ENCODE measurements at places on chromosomes 11 and 22.
A peak's percentile ranks its signal among the peaks of the same experiment; 100 is the strongest.

GRCh38 chr22:27307545-27308247 lies 493.9 kb downstream of the MN1 start:
- DNase-seq = no peak

GRCh38 chr22:35950262-35950661 lies 78.4 kb downstream of the RBFOX2 start:
- no peak for DNase-seq

DNA sequence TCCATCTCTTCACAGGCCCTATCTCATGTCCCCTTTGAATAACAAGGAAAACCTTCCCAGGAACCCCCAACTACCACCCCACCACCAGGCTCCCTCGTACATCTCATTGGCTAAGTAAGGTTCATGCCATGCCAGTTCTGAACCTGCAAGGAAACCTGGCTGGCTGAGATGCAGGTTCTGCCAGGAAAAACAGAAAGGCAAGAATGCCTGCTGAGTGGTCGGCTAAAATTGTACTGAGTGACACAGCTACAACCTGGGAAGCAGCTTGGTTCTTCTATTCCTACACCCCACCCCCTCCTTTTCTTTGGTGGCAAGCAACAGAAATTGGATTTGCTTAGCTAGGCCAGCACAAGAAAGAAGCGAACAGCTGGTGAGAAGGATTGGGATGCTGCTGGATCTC lies 36.1 kb upstream of the TSPAN18 start:
- no peak for DNase-seq

DNA sequence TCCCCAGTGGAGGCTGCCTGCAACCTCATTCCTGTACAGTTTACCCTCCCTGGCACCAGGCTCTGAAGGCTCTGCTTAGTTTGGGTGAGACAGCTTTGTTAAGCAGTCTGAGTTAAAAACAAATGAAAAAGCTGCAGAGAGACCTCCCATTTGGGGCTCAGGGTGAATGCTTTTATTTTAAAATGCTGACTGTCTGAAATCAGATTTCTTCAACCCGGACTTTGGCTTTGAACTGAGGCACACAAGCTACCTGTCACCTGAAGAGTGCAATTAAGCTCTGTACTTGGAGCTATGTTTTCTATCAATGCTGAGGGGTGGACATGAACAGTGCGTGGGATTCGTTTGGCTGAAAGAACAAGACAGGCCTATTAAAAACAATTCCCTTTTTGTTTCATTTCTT lies 217.5 kb upstream of the SORL1-AS1 start:
- DNase-seq = no peak

DNA sequence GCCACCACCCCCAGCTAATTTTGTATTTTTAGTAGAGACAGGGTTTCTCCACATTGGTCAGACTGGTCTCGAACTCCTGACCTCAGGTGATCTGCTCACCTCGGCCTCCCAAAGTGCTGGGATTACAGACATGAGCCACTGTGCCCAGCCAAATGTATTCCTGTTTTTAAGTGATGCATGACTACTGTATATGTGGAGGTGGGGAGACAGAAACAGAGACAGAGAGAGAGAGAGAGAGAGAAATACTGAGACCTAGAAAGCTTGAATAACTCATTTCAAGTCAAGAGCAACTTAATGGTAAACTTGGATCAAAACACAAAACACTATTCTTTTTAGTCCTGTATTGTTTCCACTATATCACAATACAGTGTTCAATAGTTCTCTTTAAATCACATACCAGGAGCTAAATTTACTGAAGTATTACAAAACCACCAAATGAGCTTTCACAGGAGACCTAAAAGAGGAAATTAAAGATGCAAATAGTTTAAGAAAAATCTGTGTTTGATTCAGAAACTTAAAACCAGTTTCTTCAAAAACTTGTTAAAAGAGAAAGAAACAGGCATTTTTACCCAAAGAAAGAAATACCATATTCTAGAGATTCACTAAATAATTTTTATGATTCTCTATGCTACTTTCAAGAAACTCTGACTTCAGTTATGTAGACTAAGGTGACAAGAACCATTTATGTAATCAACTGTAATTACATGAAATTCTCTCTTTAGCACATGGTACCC lies 188.7 kb downstream of the ETS1 start:
- no peak for DNase-seq

GRCh38 chr11:118597556-118597955 lies 9.9 kb upstream of the PHLDB1 start:
- DNase-seq = no peak

DNA sequence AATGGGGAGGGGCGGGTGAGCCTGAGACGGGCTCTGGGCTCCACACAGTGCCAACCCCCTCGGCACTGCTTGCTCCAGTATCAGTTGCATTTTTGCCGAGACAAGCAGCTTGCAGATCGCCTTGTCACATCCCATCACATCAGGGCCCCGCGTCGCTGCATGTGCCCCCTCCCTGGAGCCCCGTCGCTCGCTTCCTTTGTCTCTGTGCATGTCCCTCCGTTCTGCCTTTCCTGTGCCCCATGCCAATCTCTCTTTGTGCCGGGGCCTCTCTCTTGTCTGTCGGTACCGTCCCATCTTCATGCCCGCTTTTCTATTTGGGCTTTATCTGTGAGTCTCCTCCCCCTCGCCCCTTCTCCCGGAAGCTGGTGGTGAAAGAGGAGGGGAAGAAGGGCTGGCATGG lies 202.2 kb downstream of the CEP164 start:
- DNase-seq = no peak

GRCh38 chr11:69636512-69637197 lies 4.3 kb upstream of the CCND1 start:
- peak; percentile 84 for DNase-seq

- peak; percentile 95 for DNase-seq
Observed at GRCh38 chr11:10293423-10294289, at the start of gene SBF2. TSS of gene SBF2 (minus strand) at chr11:10294219. CDS start at chr11:10294069, 150 bp downstream.

DNA sequence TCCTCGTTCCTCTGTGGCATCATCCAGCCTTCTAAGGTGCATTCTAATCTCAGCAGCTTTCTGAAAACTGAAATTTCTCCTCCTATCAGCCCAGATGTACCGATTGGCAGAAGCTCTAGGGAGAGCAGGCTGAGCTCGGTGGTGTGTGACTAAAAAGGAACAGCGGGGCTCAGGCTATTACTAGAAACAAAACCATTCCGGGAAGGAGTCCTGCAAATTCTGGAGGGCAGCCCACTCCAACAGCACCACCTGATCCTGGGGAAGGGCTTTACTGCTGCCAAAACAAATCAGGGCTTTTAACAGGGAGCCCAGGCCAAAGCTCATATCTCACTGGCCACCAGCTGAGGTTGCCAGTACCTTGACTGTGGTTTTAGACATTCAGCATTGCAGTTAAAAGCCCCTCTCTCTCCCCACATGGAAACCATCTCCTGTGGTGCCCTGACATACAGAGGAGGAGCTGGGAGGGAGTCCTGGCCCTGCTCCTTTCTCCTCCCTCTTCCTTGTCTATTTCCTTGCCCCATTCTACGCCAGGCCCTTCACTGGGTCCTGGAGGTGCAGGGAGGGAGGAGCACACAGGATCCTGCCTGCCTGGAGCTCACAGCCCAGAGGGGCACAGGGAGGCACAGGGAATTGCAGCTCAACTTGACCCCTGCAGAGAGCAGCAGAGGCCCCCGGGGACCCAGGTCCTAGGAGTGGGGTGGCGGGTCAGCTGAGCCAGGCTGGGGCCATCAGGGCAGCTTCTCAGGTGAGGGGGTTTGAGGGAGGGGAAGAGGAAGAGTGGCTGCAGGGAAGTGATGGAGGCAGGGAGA lies 889 bp downstream of the PLAAT4 start:
- DNase-seq = no peak

DNA sequence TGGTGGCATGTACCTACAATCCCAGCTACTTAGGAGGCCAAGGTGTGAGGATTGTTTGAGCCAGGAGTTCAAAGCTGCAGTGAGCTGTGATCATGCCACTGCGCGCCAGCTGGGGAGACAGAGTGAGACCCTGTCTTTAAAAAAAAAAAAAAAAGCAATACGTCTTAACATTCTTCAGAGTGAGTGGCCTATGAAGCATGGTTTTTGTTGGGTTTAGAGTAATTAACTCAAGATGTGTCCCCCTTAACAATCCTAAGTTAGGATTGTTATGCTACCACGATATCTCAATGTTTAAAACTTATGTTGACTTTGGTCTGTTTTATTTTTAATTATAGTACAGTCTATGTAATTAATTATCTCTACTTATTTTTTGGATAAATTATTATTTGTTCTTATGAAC lies 156.1 kb downstream of the HIPK3 start:
- DNase-seq = no peak

DNA sequence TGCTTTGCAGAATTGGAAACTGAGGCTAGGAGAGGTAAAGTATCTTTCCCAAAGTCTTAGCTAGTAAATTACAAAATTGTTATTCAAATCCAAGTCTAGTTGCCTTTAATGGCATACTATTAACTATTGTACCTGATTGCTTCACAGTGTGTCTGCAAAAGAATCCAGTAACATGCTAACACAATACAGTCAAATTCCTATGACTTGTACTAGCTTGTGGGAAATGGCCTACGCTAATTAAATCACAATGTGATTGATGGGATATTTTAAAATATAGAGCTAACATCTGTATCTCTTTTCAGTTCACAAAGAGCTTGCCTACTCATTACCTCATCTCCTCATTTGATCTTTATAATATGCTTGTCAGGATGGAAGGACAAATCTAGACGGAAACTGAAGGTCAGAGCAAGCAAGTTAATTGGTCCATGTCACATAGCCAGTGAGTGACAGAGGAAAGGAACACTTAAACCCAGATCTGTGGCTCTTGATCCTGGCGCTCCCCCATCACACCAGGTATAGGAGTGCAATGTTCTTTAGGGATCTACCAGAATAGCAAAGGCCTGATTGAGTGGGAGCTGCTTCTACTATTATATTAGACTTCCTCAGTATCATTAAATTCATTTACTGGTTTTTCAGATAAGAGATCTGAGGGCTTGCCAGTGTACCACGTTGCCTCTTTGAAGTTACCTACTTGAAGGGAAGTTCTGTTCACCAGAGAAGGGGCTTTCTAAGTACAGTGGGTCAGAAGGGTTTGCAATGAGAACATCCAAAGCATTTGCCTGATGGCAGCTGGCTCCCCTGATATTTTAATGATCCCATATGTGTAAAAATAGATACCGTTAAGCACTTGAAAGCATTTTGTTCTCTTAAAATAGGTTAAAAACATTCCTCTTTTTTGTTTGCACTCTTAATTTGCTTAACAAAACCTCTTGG lies 213.6 kb upstream of the SESN3 start:
- DNase-seq = no peak

DNA sequence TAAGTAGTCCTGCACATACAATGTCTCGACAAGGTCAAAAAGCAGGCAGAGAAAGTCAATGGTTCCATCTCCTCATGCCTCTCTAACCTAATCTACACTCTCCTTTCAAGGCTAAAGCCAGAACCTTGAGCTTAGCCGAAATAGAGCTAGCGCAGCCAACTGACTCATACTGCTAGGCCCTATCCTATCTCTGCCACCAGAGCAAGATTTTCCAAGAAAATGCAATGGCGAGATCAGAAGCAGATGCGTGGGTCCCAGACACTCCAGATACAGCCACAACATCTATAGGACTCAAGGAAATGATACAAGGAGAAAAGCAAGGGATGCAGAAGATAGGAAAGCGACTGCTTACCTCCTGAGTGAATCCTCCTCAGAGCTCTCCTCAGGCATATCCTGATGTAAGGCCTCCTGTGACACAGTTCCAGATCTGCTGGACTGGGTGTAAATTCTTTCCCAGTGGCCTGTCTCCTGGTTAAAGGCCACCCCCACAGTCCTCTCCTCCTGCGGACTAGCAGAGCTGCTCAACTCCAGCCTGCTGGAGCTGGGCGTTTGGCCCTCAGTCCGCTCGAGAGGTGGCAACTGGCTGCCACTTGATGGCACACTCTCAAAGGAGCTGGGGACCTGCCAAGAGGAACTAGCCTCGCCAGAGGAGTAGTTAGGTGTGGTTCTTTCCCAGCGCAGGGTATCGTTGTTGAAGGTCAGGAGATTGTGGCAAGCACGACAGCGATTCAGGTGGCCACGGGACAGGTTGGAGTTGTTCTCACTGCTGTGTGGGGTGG lies 52.0 kb downstream of the AMBRA1 start:
- DNase-seq = no peak

DNA sequence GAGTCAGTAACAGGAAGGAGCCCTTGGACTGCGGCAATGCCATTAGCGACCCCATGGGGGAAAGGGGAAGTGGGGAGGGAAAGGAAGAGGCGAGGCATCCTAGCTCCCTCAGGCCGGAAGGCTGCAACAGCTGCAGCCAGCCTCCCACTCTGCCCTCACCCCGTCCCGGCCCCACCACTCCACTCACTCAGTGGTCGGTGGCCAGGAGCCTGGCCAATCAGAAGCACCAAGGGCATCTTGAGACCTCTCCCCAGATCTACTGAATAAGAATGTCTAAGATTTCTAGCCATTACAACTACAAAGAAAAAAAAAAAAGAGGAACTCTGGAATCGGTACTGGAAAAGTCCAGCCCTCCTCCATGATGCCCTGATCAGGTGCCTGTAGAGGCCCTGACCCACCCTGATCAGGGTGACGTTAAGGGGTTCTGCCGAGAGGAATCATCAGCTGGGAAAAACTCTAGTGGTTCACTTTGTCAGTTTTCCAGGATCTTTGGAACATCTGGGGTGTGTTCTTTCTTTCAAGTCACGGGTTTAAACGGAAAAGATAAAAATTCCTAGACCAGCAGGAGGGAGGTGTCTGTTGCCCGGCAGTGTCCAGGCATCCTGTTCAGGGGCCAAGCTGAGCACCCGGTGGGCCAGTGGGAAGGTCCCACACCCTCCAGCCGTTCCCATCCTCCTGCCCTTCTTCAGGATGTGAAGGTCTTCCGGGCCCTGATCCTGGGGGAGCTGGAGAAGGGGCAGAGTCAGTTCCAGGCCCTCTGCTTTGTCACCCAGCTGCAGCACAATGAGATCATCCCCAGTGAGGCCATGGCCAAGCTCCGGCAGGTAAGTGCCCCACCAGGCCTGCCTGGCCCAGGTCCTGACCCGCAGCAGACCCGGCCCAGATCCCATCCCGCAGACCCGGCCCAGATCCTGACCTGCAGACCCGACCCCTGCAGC lies 14.4 kb downstream of the OAF start:
- DNase-seq = no peak

- DNase-seq = no peak
Observed at GRCh38 chr11:6391537-6392134, 1.4 kb downstream of the SMPD1 start.

- no peak for DNase-seq
Observed at GRCh38 chr22:46357711-46358520, 22.4 kb downstream of the TRMU start.

- DNase-seq = no peak
Observed at GRCh38 chr11:12274558-12275197, 102.7 kb upstream of the PARVA start.

- DNase-seq = no peak
Observed at GRCh38 chr22:45998638-45999378, 21.8 kb upstream of the WNT7B start.

- no peak for DNase-seq
Observed at GRCh38 chr11:12547953-12548650, 126.1 kb upstream of the TEAD1 start.
